ENCODE measurements at places on chromosomes 7 and 10.
A peak's percentile ranks its signal among the peaks of the same experiment; 100 is the strongest.

DNA sequence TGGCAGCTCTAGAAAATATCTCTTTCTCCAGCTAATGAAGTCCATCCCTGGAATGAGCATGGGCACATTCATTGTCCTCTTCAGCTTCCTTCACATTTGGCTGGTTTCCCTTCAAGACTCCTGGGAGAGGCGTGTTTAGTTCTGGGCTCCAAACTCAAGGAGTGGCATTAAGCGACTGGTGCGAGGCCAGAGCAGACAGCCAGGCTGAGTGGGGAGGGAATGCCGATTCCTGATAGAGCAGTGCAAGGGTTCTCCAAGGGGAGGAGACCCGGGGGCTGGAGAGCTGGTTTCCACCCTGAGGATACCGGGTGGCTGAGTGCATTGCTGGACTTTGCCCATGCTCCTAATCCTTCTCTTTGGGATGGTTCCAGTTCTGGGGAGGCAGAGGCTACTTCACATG is 372.1 kb downstream of the RPS24 start:
- no peak for DNase-seq

- DNase-seq, result peak; percentile 47
Observed at GRCh38 chr10:47346581-47347302, 1.4 kb upstream of the RBP3 start.

- no peak for DNase-seq
Observed at GRCh38 chr7:90563286-90563685, 32.8 kb upstream of the CDK14 start.

DNA sequence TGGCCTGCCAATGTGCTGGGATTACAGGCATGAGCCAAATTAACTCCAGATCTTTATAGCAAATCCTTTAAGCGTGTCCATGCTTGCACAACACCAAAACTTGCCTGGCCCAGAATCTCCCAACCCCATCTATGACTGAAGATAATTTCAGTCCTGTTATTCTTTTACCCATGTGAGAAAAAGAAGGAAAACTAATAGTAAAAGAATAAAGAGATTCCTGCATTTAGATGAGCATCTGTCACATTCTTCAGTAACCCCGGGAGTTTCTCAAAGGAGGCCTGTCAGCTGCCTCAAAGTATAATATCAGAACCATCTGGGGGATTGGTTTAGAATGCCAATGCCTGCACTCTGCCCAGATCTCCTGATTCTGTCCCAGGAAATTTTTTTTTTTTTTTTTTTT is 158.1 kb upstream of the KMT2E start:
- no peak for DNase-seq

- DNase-seq, result no peak
Observed at GRCh38 chr7:34222722-34223121, 317.4 kb downstream of the BMPER start.

DNA sequence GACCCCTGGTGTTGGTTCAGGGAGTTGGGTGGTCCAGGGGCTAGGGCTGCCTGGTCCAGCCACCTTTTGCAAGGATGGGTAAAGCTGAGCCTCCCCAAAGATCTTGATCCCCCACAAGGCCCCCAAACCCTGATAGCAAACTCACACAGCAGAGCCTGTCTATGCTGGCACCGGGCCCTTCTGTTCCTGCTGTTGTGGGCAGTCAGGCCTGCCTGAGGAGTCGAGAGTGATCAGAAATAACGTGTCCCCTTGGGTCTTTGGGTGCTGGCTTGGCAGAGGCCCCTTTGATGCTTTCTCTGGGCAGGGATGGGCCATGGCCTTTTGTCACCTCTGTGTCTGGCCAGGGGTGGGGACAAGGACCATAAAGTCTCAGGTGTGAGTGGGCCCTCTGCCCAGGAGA is 715 bp upstream of the MUC12 start:
- DNase-seq, result no peak

GRCh38 chr10:71481746-71482410 is 85.2 kb downstream of the CDH23 start:
- no peak for DNase-seq

DNA sequence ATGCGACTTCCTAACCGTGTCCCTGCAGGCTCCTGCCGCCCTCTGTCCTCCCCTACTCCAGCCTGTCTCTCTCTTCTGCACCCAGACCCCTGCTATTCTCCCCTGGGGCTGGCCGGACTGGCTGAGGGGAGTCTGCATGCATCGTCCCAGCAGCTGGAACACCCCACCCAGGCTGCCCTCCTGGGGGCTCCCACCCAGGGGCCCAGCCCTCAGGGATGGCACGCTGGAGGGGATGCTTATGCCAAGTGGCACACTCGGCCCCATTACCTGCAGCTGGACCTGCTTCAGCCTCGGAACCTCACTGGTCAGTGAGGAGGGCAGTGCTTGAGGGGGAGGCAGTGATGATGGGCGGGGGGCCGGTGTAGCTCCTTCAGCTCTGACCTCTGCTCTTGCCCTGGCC is 21.7 kb upstream of the ZNF467 start:
- no peak for DNase-seq
